ENCODE measurements at places on chromosomes 7 and 10.

- H3K36me3 ChIP-seq: no peaks in the 10 kb centered on the region
- DNase-seq: no peak
- peaks cover 15% of the 10 kb centered on the region for H3K4me1 ChIP-seq
- H3K27me3 ChIP-seq: no peaks in the 10 kb centered on the region
- H3K4me3 ChIP-seq: no peak overlapping the region
These were observed 13.1 kb upstream of the SGMS1 start for GRCh38 chr10:50636618-50637579.

GRCh38 chr7:51307651-51308210 lies 8.9 kb downstream of the COBL start:
- H3K27me3 ChIP-seq: no peaks in the 10 kb centered on the region
- no peak overlapping the region for H3K4me3 ChIP-seq
- no peak for DNase-seq
- no peaks in the 10 kb centered on the region for H3K4me1 ChIP-seq
- no peaks in the 10 kb centered on the region for H3K36me3 ChIP-seq

- H3K36me3 ChIP-seq: no peaks in the 10 kb centered on the region
- H3K27me3 ChIP-seq: peaks cover 17% of the 10 kb centered on the region
- no peak overlapping the region for H3K27ac ChIP-seq
- H3K4me1 ChIP-seq: no peaks in the 10 kb centered on the region
- no peak for DNase-seq
- H3K4me3 ChIP-seq: no peak overlapping the region
These were observed 4.3 kb downstream of the KIAA1217 start for GRCh38 chr10:24213266-24213665.

GRCh38 chr7:139585042-139585441 lies 61.6 kb downstream of the CLEC2L start:
- H3K4me1 ChIP-seq: peaks cover 22% of the 10 kb centered on the region
- no peak overlapping the region for H3K4me3 ChIP-seq
- no peak for DNase-seq
- no peak overlapping the region for H3K27ac ChIP-seq

- H3K27me3 ChIP-seq: no peaks in the 10 kb centered on the region
- H3K27ac ChIP-seq: no peak overlapping the region
- no peak for DNase-seq
- no peaks in the 10 kb centered on the region for H3K4me1 ChIP-seq
These were observed 6.7 kb upstream of the DLD start for GRCh38 chr7:107884066-107884818.

- no peak overlapping the region for H3K27ac ChIP-seq
- H3K36me3 ChIP-seq: peaks cover 7% of the 10 kb centered on the region
- DNase-seq: no peak
These were observed 93.9 kb downstream of the KMT2C start for GRCh38 chr7:152341914-152342236.

GRCh38 chr7:149205690-149206381 lies 10.5 kb downstream of the ZNF282 start:
- H3K4me3 ChIP-seq: no peak overlapping the region
- no peaks in the 10 kb centered on the region for H3K4me1 ChIP-seq
- no peaks in the 10 kb centered on the region for H3K27me3 ChIP-seq
- DNase-seq: no peak
- no peak overlapping the region for H3K27ac ChIP-seq
- peaks cover 13% of the 10 kb centered on the region for H3K36me3 ChIP-seq
